Kidney epithelial cell (primary cell): ENCODE measurements at places on chromosomes 2 and 18. TPM values are rescaled to one million over a fixed set of nuclear protein-coding genes. Genes with fewer than 3 reads are reported as not detected.
A peak's percentile ranks its signal among the peaks of the same experiment; 100 is the strongest.

- no peak for DNase-seq
Observed at GRCh38 chr2:24853046-24853445, 59.8 kb downstream of the CENPO start.

M1AP gene
- 1.3 and 1.6 TPM in 2 replicates for total RNA-seq

MYO3B gene
- total RNA-seq = 0.68 and 1.1 TPM in 2 replicates

- no peak for DNase-seq
Observed at GRCh38 chr2:9415516-9416169, 7.7 kb downstream of the ITGB1BP1 start.

DNA sequence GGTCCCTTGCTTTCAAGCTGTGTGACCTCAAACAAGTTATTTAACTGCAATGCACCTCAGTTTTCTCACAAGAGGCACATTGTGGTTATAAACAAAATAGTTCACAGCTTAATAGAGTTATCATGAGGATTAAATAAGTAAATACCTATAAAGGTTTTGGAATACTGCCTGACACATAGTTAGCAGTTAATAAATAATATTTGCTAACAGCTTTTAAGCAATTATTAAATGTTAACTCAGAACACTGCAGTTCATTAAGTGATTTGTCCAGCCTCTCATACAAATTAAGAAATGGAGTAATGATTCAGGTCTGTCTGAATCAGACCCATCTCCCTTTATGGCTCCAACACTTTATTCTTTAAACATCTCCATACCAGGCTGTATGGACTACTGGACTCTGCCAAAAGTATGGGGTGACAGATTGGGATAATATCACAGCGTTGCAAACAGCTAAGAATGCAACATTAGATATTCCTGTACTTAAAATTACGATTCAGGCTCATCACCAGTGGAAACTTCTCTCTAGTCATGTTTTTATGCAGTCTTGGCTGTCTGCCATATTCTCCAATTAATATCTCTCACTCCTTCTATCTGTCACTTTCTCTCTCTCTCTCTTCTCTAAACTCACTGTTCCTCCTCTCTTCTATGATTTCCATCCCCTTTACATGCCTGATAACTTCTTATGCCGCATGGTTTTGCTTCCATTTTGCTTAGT is 370.6 kb upstream of the UBE2E3 start:
- DNase-seq = no peak

THOC1 gene
- 28.2 and 28.7 TPM in 2 replicates for total RNA-seq

GRCh38 chr2:85540133-85540648 is 1.2 kb downstream of the MAT2A start:
- no peak for DNase-seq

COLEC12 gene
- total RNA-seq = 1.2 and 1.8 TPM in 2 replicates

HOXD12 gene
- total RNA-seq = not detected in 2 replicates

- no peak for DNase-seq
Observed at GRCh38 chr18:63606526-63606925, 19.4 kb downstream of the SERPINB13 start.

LINC00305 gene
- total RNA-seq = not detected in 2 replicates

DNA sequence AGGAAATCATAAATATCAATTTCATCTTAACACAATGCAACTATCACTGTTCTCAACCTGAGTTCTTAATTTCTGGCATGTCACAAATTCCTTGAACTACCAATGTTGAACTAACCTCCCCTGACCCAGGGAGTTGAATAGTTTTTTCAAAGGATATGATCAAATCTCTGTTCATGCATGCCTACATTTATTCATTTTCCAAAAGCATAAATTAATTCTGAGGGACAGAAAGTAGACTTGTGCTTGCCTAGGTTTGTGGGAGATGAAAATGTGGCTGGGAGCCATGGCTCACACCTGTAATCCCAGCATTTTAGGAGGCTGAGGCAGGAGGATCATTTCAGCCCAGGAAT is 175.7 kb downstream of the TGIF1 start:
- no peak for DNase-seq

NLRC4 gene
- not detected in 2 replicates for total RNA-seq

- no peak for DNase-seq
Observed at GRCh38 chr18:8319798-8320489, 289.3 kb upstream of the RAB12 start.

RAB6C gene
- 0.04 and 0.34 TPM in 2 replicates for total RNA-seq

- peak; percentile 34 for DNase-seq
Observed at GRCh38 chr18:30920351-30920750, 122.2 kb downstream of the DSC3 start.

TEKT4 gene
- not detected in 2 replicates for total RNA-seq

- no peak for DNase-seq
Observed at GRCh38 chr2:26016012-26016705, 17.7 kb upstream of the RAB10 start.

DNA sequence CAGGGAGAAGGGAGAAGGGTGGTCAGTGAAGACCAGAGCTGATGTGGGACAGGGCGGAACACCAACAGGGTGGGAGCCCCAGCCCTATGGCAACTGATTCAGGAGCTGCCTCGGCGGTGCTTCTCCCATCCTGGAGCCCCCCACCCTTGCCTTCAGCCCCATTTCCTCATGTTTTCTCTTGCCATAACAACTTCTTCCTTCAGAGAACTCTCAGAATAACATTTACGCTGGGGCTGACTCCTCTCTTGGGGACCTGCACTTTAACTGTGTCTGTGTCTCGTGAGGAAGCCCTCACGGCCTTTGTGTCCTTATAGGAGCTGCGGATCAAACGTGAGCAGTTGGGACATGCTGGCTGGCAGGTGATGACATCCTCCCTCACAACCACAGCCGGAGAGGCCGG is 116.4 kb upstream of the SNTG2 start:
- DNase-seq = no peak

TFCP2L1 gene
- 4.5 and 5.9 TPM in 2 replicates for total RNA-seq

DNA sequence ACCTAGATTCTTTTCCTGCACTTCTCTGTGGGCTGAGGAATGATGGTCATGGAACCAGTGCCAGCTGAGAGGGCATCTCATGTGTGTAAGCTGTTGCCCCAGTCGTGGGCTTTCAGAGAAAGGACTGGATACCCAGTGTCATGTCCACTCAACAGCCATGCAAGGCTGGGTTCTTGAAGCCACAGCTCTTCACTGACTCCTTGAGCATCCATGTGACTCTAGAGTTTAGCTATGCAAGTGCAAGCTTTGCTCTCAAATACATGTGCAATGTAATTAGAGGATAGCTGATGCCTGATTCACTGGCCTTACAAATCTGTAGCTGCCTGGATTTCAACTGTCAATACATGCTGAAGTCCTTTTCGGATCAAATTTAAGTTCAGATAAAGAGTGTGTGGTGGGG is 46.8 kb upstream of the EML6 start:
- no peak for DNase-seq

- no peak for DNase-seq
Observed at GRCh38 chr2:237722616-237723015, 76.0 kb upstream of the RBM44 start.

DNA sequence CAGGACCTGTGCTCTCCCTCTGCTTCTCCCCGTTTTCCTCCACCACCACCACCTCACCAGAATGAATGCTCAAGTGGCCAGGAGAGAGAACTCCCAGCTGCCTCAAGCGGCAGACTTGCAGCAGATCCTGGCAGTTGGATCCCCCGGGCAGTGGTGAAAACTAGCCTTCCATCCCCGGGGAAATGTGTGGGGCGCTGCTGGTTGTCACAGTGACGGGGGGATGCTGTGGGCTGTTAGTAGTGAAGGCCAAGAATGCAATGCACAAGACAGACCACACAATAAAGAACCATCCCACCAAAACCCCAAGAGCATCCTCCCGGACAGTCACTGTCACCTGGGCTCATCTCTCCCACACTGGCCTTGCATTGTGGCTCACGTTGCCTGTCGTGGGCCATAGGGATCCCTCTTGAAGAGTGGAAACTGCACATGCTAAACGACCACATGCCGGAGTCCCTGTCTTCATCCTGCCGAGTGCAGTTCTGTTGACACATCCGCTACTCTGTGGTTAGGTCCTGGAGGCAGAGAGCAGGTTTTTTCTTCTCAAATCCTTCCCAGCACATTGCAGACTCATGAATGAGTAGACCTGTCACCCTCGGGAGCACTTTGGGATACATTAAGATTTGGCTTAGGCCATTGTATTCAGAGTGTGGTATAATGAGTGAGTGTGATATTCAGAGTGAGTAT is 13.5 kb downstream of the SPATA3 start:
- no peak for DNase-seq

REG3G gene
- not detected in 2 replicates for total RNA-seq

GRCh38 chr2:223243233-223243632 is 191.2 kb downstream of the KCNE4 start:
- DNase-seq = no peak

EVX2 gene
- total RNA-seq = not detected in 2 replicates

DNA sequence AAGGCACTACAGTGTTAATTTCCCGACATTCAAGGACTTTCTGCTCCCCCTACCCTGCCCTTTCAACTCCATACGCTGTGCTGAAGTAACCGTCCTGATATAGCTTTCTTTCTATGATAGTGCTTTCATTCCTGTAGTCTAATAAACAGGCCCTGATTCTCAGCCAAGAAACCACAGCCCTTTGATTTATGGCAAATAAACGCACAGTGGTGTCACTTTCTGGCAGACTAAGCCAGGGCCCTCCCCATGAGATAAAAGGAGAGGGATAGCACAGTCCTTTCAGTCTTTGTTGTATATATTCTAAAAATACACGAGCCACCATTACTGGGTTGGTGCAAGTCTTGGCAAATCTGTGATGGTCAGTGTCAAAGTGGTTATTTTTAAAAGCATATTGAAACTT is 291.2 kb downstream of the ALPK2 start:
- DNase-seq = no peak

GRCh38 chr2:10125842-10126631 is 3.5 kb downstream of the RRM2 start:
- DNase-seq = no peak

DNA sequence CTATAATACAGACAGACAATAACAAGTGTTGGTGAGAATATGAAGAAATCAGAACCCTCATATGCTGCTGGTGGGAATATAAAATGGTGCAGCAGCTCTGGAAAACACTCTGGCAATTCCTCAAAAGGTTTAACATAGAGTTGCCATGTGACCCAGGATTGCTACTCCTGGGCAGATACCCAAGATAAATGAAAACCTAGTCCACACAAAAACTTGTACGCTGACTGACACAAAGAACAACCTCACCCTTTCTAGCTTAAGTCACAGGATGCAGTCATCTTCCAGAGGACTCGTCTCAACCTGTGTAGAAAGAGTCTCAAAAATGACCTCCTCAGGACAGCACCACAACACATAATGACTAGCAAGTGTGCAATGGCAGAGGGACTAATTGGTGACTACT is 71.6 kb upstream of the ACAA2 start:
- no peak for DNase-seq

DNA sequence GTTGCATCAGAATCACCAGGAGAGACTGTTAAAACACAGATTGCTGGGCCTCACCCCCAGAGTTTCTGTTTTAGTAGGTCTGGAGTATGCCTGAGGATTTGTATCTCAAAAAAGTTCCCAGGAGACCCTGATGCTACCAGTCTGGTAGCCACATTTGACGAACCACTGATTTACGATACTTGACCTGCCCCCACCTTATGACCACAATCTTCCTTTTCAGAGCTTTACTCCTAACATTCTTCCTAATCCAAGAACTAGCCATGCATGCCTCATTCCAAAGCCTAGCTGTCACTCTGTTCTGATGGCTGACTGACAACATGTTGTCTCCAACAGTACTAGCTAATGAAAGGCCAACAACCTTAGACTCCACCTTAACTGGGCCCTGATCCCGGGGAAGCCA is 191.4 kb downstream of the MBD2 start:
- DNase-seq = peak; percentile 53

DNA sequence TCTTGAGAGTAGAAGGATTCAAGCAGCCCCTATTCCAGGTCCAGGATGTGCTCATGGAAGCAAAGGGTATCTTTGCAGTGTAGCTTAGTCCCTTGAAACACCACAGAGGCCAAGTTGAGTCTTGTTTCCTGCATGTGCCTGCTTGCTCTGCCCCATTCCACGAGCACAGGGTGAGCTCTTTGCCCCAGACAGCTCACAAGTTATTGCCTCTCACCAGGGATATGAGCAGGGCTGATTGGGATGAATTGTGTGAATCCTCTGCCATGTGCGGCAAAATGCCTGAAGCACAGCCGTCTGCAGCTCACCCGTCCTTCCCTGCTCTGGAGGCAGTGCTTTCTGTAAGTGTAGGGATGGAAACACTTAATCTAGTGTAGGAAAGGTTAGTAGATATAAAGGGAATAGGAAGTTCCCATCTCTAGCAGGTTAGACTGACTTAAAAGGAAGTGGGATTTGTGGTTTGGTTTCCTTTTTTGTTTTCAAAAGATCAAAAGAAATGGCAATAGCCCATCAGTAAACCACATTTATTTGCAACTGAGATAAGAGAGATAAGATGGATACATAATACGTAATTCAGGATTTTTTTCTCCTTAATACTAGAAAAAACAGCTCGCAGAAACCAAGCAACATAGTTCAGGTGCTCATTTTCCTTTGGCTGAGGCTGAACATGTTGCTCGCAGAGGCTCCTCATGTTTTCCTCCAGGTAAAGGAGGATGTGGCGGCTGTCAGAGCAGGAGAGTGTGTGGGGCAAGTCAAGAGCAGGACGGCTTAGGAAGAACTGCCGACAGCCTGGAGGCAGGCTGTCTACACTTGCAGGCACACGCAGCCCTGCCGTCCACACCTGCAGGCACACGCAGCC is 41.4 kb downstream of the TMEM182 start:
- DNase-seq = no peak

DNA sequence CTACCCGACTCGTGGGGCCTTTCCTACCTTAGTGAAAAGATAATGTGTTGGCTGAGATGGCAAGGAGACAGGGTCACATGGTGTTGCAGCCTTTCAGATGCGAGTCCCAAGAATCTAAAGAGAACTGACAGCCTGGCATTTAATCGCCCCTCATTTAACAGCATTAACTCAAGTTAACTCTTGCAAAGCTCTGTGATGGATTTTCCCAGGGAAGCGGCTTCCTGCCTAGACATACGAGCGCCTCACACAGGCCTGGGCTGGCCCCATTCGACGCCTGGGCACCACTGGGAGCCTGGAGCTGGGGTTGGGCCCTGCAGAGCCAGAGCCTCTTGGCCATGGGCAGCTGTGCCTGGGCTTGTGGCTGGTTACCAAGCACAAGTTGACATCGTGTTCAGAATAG is 140.8 kb downstream of the SEPTIN10 start:
- no peak for DNase-seq

DNA sequence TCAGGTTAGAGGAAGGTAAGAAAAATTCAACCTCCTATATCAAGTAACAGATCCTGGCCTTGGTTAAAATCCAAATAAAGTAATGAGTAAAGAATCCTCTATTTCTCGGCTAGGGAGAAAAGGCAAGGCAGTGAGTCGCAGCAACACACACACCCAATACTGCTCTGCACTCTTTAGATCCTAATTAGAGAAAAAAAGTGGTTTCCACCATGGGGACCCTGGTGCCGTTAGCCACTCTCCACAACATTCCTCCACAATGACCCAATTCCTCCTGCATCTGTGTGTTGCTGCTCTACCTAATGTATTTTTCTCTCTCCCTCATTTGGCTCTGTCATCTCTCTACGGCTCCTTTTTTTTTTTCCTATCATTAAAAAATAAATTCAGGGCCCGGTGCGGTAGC is 462.7 kb downstream of the METTL4 start:
- DNase-seq = peak; percentile 32

GRCh38 chr2:157898591-157898996 is 22.5 kb upstream of the ACVR1 start:
- DNase-seq = peak; percentile 71
